ENCODE measurements at places on chromosomes 11 and 22.

DNA sequence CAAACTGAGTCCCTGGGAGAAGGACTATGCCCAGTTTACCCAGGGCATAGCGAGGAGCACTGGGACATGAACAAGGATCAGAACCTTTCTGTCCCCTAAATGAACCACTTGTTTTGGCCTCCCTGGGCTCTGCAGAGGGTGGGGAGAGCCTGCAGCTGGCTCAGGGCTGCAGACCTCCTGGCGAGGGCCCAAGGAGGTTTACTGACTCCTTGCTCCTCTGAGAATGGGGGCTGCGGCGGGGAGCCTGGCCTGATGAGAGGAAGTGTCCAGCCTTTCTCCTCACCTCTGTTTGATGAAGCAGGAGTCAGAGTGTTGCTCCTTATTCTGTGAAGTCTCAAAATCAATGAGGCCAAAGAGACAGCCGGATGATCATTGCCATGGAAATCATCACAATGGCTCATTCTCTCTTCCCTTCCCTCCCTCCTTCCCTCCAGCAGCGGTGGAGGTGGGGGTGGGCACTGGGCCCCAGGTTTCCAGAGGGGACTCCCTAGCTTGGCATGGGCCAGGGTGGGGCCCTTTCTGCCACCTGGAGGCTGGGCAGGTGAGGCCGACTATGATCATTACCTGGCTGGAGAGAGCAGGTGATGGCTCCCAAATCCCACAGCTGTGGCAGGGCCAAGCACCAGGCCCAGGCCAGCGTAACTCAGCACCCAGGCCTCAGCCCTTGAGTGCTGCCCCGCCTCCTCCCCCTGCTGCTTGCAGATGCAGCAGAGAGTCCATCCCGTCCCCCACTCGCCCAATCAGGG lies 169.7 kb downstream of the CEP164 start:
- no peak for DNase-seq

DNA sequence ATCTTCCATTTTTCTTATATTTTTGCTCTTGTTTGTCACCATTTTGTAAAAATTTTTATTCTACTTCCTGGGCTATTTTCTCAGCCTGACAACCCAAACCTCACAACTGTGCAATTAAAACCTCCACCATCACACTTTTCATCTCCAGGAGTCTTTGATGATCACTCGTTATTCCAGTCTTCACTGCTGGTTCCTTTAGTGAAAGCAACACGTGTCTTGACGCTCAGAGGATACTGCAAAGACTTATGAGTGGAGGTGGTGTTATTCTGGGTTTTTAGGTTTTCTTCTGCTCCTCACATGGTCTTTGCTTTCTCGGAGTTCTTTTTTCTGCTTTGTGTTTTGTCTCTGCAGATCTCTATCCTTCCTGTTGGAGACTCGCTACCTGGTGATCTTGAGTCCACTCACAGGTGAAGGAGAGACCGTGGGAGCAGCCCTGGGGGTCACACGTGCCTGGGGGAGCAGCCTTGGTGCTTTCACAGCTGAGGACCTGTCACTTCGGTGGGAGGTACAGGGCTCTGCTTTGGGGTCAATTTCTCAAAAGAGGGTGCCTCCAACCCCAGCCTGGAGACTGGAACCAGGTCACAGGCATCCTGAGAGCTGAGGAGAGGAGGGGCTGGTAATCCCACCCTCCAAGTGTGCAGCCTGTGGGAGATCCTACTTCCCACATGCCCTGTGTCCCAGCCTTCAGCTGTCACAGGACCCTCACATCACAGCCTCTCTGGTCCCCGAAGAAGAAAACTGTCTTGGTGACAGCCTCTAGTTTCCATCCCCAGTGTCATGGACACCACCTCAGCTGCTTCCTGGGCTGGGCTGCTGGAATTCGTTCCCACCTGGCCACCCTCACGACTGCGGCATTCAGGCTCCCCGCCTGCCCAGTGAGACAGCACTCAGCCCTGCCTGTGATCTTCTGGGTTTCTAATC lies 11.0 kb downstream of the SULT4A1 start:
- DNase-seq, result no peak

- no peak for DNase-seq
These were observed 5.1 kb upstream of the CLPB start for GRCh38 chr11:72439455-72439854.

GRCh38 chr11:119941171-119941570 lies 196.7 kb downstream of the TRIM29 start:
- no peak for DNase-seq

DNA sequence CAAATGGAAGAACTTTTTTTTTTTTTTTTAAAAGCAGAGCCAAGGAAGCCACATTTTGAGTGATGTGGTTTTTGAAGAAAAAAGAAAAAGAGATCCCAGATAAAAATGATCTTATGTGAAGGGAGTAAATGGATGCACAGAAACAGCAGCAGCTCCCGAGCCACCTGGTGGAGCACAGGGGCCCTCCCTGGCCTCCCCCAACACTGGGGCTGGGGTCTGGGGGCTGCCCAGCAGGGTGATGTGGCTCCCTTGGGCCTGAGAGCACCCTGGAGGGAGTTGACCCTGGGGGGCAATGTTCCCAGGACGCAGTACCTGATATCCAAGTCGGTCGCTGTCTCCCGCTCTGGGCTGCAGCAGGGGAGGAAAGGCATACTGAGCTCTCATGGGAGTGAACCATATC lies 26.5 kb upstream of the KCNJ11 start:
- no peak for DNase-seq

GRCh38 chr11:73625696-73626318 lies 20.6 kb upstream of the PLEKHB1 start:
- DNase-seq, result peak; percentile 80

DNA sequence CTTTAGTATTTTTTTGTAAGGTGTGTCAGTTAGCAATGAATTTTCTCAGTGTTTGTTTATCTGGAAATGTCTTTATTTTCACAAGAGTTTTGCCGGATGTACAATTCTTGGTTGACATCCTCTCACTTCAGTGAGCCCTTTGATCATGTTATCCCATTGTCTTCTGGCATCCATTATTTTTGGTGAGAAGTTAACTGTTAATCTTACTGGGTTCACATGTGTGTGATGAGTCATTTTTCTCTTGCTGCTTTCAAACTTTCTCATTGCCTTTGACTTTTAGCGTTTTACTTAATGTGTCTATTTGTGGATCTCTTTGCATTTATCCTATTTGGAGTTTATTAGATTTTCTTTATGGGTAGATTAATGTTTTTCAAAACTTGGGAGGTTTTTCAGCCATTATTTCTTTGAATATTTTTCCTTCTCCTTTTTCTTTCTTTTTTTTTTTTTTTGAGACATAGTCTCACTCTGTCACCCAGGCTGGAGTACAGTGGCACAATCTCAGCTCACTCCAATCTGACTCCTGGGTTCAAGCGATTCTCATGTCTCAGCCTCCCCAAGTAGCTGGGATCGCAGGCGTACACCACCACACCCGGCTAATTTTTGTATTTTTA lies 100.5 kb upstream of the RRM1 start:
- DNase-seq, result no peak

GRCh38 chr11:8067929-8068575 lies 13.0 kb upstream of the TUB start:
- no peak for DNase-seq

DNA sequence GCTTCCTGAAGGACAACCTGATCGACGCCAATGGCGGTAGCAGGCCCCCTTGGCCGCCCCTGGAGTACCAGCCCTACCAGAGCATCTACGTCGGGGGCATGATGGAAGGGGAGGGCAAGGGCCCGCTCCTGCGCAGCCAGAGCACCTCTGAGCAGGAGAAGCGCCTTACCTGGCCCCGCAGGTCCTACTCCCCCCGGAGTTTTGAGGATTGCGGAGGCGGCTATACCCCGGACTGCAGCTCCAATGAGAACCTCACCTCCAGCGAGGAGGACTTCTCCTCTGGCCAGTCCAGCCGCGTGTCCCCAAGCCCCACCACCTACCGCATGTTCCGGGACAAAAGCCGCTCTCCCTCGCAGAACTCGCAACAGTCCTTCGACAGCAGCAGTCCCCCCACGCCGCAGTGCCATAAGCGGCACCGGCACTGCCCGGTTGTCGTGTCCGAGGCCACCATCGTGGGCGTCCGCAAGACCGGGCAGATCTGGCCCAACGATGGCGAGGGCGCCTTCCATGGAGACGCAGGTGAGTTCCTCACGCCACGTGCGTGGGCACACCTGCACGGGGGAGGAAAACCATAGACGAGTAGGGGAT lies 1.5 kb downstream of the BCR start:
- DNase-seq, result peak; percentile 23

DNA sequence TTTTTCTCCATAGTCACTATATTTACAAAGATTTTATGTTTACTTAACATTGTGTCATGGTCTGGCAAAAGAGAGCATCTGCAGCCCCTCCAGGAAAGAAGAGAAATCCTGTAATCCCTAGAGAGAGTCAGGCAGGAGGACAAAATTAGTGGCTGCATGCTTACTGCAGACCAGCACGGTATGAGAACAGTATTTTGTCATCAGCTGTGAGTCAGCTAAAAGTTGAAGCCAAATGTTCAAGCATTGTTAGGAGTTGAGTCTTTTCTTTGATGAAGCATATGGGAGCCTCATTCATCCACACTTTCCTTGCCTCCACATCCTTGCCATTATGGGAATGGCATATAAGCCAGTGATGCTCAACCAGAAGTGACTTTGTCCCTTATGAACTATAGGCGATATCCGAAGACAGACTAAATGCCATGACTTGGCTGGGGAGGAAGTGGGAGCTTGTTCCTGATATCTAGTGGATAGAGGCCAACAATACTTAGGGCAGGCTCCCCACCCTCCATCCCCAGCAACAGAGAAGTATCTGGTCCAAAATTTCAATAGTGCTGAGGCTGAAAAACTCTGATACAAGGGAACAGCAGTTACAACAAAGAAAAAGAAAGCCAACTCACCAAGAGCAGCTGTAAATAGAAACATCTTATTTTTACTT lies 112.0 kb upstream of the OR5AK2 start:
- DNase-seq, result no peak

- peak; percentile 64 for DNase-seq
These were observed 60.7 kb downstream of the TTC17 start for GRCh38 chr11:43419460-43419859.

DNA sequence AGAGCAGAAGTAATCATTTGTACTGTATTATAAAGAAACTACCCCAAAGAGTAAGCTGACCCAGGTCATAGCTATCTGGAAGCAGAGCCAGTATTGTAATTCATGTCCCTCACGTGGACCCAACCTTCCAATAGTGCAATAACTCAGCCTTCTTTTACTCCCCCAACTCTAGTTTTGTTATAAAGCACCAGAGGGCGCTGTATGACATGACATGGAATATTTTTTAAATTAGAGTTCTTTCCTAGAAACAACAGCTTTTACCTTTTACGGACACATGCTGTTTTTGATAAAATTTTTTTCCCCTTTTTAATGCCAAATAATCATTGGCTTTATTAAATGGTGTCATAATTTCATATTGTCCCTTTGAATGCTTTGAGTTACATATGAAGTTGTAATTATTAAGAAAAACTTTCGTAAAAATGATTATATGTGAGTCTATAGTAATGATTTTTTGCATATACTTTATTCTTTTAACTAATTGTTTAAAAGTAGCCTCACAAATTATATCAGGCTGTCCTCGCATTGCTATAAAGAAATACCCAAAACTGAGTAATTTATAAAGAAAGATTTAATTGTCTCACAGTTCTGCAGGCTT lies 76.9 kb downstream of the DKK3 start:
- DNase-seq, result peak; percentile 71

DNA sequence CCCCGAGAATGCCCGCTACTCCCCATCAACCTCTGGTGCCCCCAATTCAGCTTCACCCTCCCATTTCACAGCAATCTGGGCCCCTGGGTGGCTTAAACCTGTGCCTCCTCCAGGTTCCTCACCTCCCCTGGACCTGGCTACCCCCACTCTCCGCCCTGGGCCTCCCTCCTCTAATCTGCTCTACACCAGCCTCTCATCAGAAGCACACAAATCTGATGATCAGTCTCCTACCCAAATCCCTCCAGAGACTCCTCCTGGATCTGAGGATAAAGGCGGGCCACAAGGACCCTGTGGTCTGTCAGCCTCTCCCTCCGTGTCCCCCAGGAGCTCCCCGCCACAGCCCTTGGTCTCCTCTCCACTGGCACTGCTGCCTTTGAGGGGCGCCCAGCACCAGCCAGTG lies 23.2 kb upstream of the IGLL1 start:
- no peak for DNase-seq

DNA sequence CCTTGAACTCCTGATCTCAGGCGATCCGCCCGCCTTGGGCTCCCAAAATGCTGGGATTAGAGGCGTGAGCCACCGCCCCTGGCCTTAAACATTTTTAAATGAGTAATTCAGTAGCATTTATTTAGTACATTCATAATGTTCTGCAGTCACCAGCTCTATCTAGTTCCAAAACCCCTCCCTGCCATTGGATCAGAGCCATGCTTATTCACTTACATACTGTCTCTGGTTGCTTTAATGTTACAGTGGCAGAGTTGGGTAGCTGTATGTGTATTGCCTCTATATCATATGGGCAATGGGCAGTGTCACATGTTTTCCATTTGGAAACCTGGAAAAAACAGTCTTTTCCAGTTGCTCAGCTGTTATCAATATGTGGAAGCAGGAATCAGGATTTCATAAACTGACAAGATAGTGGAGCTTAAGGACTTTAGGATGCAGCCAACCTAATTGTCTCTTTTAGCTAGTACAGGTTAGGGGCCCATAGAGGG lies 10.5 kb downstream of the COA4 start:
- DNase-seq, result no peak

GRCh38 chr11:34679681-34680080 lies 58.8 kb downstream of the EHF start:
- DNase-seq, result no peak
